Posterior vena cava (tissue), 2 donors: ENCODE measurements at places on chromosomes 7 and 10. TPM values are rescaled to one million over a fixed set of nuclear protein-coding genes. Genes with fewer than 3 reads are reported as not detected.

- no peak for DNase-seq
These were observed 204.3 kb downstream of the CCDC7 start for GRCh38 chr10:32650246-32650655.

The ASNS gene
- 42.5 TPM for total RNA-seq

- no peak for DNase-seq
These were observed 85.2 kb upstream of the SEMA3C start for GRCh38 chr7:81004098-81004497.

The SPDYE18 gene
- total RNA-seq: not detected

DNA sequence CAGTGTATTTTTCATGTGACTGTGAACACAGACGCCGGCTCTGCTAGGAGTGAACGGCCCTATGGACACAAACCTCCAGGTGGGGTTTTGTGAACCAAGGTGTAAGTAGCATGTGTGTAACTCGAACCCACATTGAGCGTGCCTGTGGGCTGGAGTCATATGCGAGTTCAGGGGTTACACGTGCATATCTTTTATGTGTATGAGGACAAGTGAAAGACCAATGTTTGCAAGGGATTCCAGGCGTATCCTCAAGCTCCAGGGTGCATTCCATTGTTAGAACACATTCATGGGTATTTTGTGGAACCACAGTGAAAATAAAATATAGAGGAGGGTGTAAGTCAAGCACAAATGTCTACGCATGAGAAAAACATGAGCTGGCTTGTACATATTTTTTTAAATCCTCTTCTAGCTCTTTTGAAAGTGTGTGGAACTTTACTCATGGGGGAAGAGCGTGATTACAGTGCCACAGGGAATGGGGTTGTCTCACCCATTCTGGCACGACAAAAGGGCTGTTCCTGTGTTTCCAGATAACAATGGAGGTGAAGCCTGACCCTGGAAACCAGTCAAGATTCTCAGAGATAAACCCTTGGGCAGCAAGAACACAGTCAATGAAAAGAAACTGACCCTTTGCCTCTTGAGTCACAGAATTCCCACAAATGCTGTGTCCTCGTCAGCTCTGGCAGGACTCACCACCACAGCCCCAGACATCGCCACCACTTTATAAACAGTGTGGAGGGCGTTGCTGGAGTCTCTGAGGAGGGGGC lies 37.0 kb upstream of the GOT1 start:
- no peak for DNase-seq

The SLF2 gene
- total RNA-seq: 23.7 TPM

The NPFFR1 gene
- total RNA-seq: not detected

The IPMK gene
- 5.4 TPM for total RNA-seq

- no peak for DNase-seq
These were observed 427.8 kb upstream of the LRGUK start for GRCh38 chr7:133699386-133699785.

The EPO gene
- total RNA-seq: not detected

- no peak for DNase-seq
These were observed 53.7 kb upstream of the SEMA3A start for GRCh38 chr7:84248267-84248666.

- DNase-seq: no peak
These were observed 52.5 kb upstream of the GRID1 start for GRCh38 chr10:86419101-86419500.

DNA sequence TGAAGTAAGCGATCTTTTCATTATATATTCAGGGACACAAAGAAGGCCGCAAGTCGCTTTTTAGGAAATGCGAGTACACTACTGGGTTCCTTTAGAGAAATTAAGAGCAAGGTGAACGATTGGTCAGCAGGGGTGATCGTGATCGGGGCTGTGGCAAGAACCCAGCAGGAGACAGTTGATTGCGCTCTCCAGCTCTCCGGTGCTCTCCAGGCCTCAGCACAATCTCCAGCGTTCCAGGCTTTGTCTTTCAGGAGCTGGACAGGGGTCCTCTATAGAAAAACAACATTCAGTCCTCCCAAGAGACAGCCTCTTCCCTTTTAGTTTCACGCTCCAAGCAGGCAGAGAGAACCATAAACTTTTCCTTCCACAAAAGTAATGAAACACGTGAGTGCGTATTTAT lies 170.5 kb upstream of the KLF6 start:
- no peak for DNase-seq

The LIPF gene
- not detected for total RNA-seq

- DNase-seq: no peak
These were observed 2.5 kb upstream of the VGF start for GRCh38 chr7:101167645-101168411.

DNA sequence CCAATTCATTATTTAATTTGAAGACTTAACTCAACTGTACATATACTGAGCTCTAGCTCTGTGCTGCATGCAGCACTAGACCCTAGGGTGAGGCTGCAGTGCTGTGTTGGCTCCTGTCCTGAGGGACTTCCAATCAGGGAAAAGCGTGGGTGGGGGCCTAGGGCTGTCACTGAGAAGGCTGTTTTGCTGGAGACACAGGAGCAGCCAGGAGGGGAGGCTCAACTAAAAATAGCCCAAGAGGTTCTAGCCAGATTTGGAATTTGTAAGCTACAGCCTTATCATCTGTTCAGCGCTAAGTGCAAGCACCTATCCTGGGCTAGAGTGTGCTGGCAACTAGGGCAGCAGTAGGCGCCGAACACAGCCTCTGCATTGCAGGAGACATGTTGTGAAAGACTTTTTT lies 121.1 kb downstream of the VWC2 start:
- DNase-seq: no peak

GRCh38 chr7:40720416-40720815 lies 585.6 kb downstream of the SUGCT start:
- DNase-seq: no peak

The ATOH7 gene
- not detected for total RNA-seq

DNA sequence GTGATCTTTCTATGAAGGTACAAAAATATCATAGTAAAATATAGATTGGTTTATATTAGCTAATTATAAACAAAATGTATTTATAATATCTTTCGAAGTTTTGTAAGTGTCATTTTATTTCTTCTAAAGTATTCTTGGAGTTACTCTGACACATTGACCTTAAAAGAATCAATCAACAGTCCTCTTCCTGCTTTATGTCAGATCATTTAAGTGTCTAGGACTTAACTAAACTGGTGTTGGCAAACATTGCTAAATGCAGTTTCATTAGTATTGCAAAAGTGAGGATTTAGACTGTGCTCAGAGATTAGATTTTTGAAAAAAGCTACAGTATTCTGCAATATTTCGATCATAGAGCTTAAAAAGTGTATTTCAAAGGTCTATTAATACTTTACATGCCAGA lies 10.3 kb downstream of the GLCCI1 start:
- no peak for DNase-seq

- no peak for DNase-seq
These were observed 95.0 kb downstream of the GRB10 start for GRCh38 chr7:50687575-50688225.

DNA sequence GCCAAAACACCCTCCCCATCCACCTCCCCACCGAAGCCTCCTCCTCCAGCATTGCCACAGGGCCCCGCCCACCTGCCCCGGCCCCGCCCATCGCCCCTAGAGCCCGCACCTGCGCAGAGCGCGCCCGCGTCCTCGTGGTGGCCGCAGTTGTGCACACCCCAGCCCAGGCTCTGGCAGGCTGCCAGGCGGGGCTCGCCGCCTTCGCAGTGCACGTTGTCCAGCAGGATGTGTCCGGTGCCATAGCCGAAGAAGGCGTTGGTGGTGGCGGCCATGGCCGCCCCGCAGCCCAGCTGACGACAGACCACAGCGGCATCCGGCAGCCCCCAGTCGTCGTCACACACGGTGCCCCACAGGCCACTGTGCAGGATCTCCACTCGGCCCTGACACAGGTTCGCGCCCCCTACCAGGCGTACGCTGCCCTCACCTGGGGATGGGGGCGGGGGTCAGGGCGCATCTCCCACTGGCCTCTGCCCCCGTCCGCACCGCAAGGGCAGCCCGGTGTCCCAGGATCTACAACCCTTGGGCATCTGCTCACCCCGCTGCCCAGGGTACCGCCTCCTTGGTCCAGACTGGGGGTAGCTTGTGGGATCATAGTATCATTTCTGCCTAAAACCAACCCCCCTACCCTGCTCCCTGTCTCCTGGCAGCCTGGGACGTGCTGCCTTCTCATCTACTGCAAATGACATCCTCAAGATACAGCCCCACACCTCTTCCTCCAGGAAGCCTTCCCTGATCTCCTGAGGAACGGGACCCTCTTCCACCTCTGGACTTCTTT lies 11.9 kb downstream of the SSC4D start:
- peak; percentile 93 for DNase-seq

- no peak for DNase-seq
These were observed 81.4 kb downstream of the ZNF33B start for GRCh38 chr10:42556931-42557330.

DNA sequence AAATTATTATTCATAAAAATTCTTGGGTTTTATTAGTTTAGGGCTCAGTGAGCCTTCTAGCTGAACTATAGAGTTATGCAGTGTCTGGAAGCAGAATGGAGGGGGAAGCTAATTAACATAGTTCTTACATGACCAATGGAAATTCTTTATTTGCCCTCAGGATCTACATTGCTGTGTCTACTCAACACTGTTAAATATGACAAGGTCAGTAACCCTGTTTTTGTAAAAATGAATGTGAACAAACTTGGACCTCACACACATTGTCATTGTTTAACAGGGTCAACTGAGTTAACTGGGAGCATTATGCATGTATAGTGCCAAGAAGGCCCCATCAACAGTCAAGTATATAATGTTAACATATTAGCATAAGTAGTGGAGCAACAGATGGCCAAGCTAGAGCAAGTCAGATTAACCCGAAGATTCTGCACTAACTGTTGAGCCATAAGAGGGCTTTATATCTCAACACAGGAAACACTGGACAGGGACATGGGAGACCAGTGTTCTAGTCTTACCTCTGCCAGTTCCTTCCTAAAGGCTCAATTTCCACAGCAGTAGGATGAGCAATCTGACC lies 122.5 kb upstream of the SEM1 start:
- DNase-seq: no peak

- no peak for DNase-seq
These were observed 148.8 kb downstream of the TAX1BP1 start for GRCh38 chr7:27888736-27889135.

GRCh38 chr10:66180581-66181318 lies 745.1 kb upstream of the LRRTM3 start:
- no peak for DNase-seq

The MIOS gene
- total RNA-seq: 21.2 TPM

- no peak for DNase-seq
These were observed 84.4 kb downstream of the OTUD1 start for GRCh38 chr10:23523251-23523650.
